H1 (cell line): ENCODE measurements at places on chromosomes 4 and X. TPM values are rescaled to one million over a fixed set of nuclear protein-coding genes. Genes with fewer than 3 reads are reported as not detected.

DNA sequence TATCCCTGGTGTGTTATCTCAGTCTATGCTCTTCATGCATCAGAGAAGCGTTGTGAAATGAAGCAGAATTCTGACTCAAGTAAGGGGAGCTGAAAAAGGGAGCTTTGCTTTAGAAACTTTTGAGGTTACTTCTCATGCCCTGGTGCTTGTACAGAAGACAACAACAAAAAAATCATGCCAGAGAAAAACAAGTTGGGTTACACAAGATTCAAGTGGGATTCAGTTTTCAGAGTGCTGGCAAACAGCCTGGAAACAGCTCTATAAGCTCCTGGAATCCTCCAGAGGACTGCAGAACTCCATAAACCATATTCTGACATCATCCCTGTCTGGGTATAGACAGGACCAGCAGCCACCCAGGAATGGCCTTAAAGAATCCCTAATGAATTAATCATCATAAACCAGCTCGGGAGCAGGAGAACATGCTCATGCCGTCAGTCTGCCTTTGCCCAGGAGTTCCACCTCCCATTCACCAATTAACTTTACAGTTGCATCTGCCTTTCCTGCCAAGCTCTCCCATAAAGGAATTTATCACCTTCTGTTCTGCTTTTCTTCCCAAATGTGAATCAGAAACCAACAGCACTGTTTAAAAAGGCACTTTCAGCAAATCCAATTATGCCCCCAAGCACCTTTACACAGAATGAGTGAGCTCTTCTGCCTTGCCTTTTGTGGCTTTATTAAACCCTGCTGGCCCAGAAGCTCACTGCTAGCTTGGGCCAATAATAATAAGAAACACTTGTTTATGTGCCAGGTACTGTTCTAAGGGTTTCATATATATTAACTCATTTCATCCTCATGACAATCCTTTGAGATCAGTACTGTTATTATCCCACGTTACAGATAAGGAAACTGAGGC is 54.5 kb upstream of the FBXW7 start:
- DNase-seq: no peak

DNA sequence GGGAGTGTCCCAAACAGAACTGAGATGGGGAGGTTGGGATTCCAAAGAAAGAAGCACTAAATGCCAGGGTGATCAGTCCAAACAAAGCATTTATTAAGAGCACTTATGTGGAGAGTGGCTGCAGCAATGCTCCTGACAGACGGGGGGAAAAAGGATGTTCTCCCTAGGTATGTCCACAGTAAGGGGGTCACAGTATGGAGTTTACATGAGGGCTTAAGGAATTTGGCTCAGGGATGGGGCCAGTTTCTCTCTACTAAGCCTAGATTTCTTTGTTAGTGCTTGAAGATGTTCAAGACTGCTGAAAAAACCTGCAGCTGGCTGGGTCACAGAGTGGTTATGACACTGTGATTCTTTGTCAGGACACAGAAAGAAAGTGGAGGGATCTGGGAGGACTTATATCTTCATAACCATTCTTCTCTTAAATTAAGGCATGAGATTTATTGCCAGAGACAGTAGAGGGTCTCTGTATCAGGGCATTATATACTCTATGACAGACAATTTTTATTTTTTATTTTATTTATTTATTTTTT is 1468.0 kb downstream of the C4orf33 start:
- DNase-seq: no peak

- DNase-seq: no peak
Measured at GRCh38 chr4:154466336-154466735, 25.3 kb downstream of the DCHS2 start.

Gene GPR143
- polyA plus RNA-seq: 30.7 and 36.1 TPM in 2 replicates

- DNase-seq: no peak
Measured at GRCh38 chrX:45485719-45486118, 285.0 kb upstream of the DIPK2B start.

Gene HUWE1
- polyA plus RNA-seq: 106 and 114 TPM in 2 replicates

Gene TENT5D
- not detected in 2 replicates for polyA plus RNA-seq

DNA sequence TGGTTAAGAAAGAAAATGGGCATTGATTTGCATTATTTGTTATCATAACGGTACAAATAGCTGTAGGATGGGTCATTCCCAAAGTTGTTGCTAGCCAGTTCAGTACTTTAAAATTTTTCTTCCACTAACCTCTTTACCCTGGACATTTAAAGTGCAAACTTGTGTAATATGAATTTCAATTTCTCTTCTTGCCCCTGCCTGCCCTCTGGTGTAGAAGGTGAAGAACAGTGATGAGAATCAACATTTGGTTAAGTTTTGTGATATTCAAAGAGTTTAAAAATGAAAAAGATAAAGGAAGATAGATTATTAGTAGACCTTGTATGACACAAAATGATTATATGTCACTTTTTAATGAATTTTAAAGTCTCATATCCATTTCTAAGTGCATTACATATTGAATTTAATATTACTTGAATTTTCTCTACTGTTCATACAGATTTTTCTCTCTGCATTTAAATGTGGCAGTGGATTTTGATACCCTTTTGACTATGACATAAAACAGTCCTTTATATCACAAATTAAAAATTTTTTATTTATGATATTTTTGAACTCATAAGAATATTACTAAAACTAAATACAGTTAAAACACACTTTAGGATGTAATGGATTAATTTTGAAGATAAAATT is 337.7 kb downstream of the BMPR1B start:
- no peak for DNase-seq

DNA sequence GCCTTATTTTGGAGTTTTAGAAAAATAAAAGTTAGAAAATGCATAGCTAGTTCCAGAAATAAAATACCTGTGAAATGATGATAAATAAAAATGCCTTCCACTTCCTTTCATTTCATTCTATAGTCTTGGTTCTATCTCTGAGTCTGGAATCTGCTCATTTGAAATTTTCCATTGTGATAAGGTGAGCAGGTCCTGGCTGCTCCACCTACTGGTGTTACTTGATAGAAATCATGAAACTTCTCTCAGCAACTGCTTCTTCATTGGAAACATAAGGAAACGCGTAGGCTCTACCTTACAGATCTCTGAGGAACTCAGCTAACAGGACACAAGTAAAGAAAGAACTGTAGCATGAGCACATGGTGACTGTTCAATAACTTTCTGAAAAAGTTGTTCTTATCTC is 141.8 kb downstream of the DCHS2 start:
- DNase-seq: no peak

Gene SHROOM2
- polyA plus RNA-seq: 3.4 and 6.0 TPM in 2 replicates
